Hair follicle dermal papilla cell (primary cell): ENCODE measurements at places on chromosomes 3 and 15. TPM values are rescaled to one million over a fixed set of nuclear protein-coding genes. Genes with fewer than 3 reads are reported as not detected.

RNU5B-1 gene
- total RNA-seq = not detected in 2 replicates

CAMP gene
- not detected in 2 replicates for total RNA-seq

TMEM207 gene
- not detected in 2 replicates for total RNA-seq

IQCF5 gene
- total RNA-seq = not detected in 2 replicates

GUCA1C gene
- total RNA-seq = not detected in 2 replicates

AQP9 gene
- total RNA-seq = 2.8 and 3.6 TPM in 2 replicates

BCL2A1 gene
- not detected in 2 replicates for total RNA-seq

B4GALT4 gene
- 22.9 and 29.9 TPM in 2 replicates for total RNA-seq

PLA2G4B gene
- 0.36 and 0.81 TPM in 2 replicates for total RNA-seq

CFAP44 gene
- 3.0 and 5.4 TPM in 2 replicates for total RNA-seq

BUB1B gene
- 2.4 and 5.0 TPM in 2 replicates for total RNA-seq

ZPLD1 gene
- total RNA-seq = not detected in 2 replicates

RYR3 gene
- under 0.01 TPM in 2 replicates for total RNA-seq

DPH6 gene
- 9.0 and 15.6 TPM in 2 replicates for total RNA-seq

STAC gene
- 14.3 and 22.9 TPM in 2 replicates for total RNA-seq

SUMF1 gene
- 48.9 and 76.7 TPM in 2 replicates for total RNA-seq

MESP1 gene
- 0.12 and 0.16 TPM in 2 replicates for total RNA-seq

LRRC34 gene
- total RNA-seq = 3.4 and 3.7 TPM in 2 replicates

TUSC7 gene
- total RNA-seq = not detected in 2 replicates
